ENCODE measurements at places on chromosomes 12 and 14.

DNA sequence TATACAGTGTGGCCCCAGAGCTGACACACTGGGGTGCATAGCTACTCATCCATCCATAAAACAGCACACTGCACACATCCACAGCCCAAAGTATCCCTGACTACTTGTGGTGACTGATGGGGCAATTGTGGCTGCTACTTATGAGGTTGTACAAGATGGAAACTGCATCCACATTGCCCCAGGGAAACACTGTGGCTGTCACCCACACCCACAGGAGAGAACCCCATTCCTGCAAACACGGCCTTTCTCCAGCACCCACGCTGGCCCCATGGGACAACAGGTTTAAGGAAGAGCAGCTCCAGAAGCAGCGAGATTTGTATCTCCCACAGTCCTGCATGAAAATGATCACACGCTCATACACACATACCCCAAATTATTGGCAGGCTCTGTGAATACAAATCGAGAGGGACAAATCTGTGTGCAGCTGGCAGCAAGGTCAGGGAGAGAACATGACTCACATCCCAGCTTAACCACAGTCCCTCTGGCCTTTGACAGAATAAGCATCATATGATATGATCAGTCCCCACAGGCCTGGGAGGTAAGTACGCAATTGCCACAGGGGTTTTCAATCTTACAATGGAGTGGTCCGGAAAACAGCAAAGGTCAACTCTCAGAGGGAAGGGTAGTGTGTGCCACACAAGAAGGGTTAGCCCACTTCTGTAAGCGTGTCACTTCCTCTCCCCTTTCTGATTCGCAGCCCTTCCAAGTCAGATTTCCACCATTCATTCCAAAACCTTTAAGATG is 61.9 kb downstream of the ESR2 start:
- DNase-seq = no peak

- DNase-seq = no peak
These were observed 136.7 kb upstream of the EGLN3 start for GRCh38 chr14:34087571-34087970.

GRCh38 chr14:29321646-29322045 is 555.1 kb downstream of the FOXG1 start:
- no peak for DNase-seq

DNA sequence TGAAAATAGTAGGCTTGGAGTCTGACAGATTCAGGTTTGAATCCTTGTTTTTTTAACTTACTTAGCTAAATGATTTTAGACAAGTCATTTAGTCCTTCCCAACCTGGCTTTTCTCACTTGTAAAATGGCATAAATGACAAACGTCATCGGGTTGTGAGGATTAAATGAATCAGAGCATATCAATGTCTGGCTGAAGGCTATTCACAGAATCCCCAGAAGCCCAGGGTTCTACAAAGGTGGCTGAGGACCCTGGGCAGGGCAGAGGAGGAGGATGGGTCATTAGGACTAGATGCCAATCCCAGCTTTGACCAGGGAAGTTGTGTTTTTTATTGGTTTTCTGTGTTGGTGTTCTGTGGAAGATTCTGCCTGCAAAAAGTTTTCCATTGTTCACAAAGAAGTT is 7.6 kb upstream of the PTPRB start:
- DNase-seq = no peak

DNA sequence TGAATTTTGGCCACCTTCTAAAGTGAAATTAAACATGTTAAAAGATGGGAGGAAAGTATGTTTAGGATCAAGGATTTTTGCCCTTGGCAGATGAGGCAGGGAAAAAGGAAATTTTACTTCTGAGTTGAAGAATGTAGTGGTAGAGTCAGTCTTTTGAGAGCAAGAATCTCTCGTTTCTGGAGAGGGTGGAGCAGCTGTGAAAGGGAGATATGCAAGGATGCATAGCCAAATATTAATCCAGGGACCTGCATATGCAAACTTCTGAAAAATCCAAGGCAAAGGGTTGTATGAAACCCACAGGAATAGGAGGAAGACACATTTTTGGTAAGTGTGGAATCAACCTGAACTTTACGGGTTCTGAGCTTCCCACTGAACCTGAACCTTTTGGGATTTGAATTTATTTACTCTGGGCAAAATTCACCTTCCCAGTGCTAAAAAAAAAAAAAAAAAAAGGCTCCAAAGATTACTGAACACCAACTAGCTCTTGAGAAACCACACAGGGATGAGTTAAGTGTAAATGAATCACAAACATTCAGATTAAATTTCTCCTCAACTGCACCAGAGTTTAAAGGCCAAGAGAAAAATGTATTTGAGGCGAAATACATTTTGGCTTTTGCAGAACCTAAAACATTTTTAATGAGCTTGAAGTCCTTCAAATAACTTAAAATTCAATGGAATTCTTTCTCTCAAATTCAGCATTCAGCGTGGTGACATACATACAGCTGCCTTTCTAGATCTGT is 187.1 kb upstream of the CDKN3 start:
- DNase-seq = no peak
